ENCODE measurements at places on chromosomes 12 and 14.

- DNase-seq, result no peak
Measured at GRCh38 chr12:84329938-84330337, 582.7 kb downstream of the SLC6A15 start.

- DNase-seq, result no peak
Measured at GRCh38 chr12:117521867-117522266, 160.4 kb upstream of the NOS1 start.

DNA sequence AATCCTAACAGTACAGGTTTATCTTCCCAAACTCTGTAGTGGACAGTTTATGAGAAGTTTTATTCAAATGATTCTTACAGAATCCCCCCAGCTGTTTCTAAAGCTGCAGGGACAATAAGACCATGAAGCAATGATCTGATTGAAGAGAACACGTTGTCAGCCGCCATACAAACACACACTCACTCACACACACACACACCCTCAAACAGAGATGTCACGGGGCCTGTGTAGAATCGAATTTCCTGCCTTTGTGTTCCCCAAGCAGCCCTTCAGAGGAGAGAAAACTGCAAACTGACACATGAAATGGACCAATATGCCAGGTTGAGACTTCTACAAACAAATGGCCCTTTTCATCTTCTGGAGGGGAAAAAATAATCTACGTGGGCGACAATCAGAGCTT, 80.5 kb upstream of the TBX3 start:
- no peak for DNase-seq

DNA sequence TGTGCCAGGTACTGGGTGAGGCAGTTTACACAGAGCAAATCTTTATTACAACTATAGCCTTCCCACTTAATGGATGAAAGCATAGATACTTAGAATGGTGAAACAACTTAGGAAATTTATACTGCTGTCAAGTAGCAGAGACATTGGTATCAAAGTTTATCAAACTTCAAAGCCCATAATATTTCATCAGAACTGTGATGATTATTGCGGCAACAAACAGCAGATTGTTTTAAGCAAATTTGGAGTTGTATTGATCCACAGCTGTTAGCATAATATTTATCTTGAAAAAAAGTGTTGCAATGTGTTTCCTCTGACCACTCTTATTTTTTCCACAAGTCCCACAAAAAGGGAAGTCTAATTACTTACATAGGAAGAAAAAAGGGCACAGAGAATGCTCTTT, 2.0 kb upstream of the SLCO1B3 start:
- no peak for DNase-seq

GRCh38 chr12:80892597-80893445, 44.9 kb downstream of the LIN7A start:
- no peak for DNase-seq

DNA sequence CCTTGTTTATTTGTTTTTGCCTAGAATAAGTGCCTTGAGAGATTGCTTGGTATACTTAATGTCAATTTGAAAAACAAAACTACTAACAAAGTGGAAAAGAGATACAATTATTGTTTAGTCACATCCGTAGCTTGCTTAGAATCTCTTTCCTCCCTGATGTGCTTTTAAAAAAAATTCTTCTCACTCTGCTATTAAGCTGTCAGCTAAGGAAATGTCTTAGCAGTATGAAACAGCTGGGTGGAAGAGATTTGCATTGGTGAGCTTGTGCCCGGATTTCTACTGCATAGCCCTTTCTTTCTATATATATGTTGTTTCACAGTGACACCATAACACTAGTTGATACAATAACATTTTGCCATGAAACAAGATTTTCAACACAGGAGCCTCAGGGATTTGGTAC, 229.4 kb upstream of the RGS6 start:
- DNase-seq, result no peak

DNA sequence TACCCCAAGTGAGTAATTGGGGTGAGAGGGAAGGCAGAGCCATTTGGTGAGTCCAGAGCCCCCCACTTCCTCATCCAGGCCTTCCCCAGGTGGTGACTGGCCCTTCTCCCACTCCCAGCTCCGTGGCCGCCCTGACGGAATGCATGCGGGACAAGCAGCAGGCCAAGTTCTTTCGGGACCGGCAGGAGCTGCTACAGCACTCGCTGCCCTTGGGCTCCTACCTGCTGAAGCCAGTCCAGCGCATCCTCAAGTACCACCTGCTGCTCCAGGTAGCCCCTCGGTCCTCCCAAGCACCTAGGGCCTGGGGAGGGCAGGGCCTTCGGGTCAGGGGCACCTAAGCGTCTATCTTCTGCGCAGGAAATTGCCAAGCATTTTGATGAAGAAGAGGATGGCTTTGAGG, 26.5 kb downstream of the PLEKHG3 start:
- no peak for DNase-seq

DNA sequence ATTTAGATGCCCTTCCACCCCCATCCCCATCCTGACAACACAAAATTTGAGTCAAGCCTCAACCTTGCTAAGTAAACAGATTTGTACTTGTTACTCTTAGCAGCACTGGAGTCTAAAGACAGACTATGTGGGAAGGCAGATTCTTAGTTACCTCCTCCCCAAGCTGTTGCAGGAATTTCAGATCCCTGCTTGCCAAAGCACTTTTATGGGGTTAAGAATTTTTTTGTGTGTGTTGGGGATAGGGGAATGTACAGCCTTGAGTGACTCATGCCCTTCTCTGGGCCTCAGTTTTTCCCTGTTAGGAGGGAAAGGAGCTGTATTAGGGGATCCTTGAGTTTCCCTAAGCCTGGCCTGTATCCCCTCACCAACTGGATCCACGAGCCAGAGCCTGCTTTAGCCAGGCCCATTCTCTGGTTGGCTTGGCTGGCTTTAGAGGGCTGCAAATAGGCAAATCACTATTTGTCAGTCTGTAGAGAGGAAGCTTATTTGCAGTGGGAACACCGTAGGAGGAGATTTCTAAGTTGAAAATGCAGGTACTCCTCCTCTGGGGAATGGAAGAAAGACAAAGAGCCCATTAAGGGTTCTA, 27.7 kb upstream of the RNU6-8 start:
- no peak for DNase-seq

- DNase-seq, result no peak
Measured at GRCh38 chr12:119446459-119446858, 111.9 kb downstream of the CCDC60 start.

DNA sequence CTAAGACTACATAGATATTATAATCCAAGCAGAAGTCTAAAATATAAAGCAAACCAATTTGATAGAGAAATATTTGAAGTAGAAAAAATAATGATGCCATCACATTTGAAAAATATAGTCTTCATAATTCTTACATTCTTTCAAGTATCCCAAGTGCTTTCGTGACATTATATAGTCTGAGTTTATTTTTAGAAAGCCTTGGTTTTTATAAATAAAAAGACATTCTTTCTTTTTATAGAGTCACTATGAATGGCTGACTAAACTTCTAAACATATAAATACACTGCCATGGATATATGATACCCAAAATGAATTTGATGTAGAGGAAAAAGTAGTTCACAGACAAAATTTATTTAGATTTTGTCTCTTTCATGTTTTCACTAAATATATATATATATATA, 135.1 kb upstream of the PDZRN4 start:
- no peak for DNase-seq

Measured in BE2C (cell line).